ENCODE measurements at places on chromosomes 2 and 18.
A peak's percentile ranks its signal among the peaks of the same experiment; 100 is the strongest.

DNA sequence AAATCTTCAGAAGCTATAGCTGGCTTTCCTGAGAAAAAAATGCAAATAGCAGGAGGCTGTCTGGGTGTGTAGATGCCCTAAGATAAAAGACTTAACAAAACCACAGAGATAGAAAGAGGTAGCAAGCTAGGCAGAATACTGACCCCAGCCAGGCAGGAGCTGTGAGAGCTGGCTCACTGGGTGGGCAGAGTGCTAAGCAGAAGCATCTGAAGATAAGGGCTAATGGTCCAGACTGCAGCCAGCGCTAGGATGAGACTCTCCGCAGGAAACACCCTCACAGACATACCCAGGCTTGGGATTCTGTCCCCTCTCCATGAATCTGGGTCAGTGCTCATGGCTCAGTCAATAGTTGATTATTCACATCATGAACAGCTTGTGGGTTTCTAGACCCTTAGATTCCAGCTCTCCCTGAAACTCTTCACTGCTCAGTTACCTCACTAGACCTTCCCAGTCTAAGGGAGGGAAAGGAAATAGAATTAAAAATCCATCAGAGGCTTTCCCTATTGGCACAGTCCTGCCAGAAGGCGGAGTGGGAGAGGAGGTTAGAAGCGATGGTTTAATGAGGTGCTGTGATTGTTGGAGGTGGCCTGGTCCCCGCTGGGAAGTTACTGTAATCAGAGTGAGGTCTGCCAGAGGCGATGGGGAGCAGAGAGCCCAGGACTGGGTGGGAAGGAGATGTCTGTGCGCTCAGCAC is 21.4 kb upstream of the CCBE1 start:
- no peak for DNase-seq

GRCh38 chr2:70903171-70903570 is 32.5 kb upstream of the ATP6V1B1 start:
- DNase-seq, result no peak

GRCh38 chr2:57022496-57022895 is 838.7 kb downstream of the CCDC85A start:
- DNase-seq, result no peak

- no peak for DNase-seq
These were observed 321.6 kb upstream of the HS6ST1 start for GRCh38 chr2:128640166-128640844.

DNA sequence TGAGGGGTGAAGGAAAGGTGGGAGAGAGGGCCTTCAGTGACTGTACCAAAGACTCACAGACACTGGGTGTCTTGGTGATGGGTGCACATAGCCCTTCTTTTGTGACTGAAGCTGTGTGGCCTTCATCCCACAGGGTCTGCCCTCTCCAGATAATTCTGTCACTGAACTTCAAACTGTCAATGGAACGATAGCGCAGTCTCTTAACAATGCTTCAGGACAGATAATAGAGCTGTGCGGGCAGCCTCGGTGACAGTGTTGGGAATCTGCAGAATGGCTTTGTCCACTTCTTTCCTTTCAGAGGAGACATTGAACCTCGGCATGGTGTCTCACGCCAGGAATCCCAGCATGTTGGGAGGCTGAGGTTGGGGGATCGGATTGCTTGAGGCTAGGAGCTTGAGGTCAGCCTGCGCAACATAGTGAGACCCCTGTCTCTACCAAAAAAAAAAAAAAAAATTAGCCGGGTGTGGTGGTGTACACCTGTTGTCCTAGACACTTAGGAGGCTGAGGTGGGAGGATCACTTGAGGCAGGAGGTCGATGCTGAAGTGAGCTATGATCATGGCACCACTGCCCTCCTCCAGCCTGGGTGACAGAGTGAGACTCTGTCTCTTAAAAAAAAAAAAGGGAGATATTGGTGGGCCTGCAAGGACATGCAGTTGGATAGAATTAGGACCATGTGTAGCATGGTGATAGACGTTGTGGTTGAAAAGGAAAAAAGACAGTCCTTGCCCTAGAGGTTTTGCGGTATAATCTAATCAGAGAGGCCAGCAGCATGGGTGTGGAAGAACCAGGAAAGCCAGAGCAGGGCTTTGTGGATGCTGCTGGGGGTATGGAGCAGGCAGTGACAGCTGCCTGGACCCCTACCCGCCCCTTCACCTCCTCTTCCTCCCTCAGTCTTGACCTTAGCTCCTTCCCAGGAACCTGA is 91.4 kb downstream of the LDLRAD4 start:
- no peak for DNase-seq

DNA sequence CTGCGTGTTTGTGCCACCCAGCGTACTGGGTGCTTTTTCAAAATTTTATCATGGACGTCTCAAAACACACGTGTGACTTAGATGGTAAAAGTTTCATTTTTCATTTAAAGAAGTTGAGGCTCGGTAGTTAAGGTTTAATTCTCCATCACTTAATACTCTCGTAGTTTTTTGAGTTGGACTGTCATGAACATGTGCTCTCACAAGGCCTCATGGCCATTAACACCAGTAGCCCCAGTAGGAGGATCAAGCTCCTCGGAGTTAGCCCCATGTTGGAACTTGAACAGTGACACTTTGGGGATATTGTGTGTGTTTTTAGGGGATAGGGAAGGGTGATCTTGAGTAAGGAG is 15.3 kb downstream of the NMUR1 start:
- DNase-seq, result no peak

DNA sequence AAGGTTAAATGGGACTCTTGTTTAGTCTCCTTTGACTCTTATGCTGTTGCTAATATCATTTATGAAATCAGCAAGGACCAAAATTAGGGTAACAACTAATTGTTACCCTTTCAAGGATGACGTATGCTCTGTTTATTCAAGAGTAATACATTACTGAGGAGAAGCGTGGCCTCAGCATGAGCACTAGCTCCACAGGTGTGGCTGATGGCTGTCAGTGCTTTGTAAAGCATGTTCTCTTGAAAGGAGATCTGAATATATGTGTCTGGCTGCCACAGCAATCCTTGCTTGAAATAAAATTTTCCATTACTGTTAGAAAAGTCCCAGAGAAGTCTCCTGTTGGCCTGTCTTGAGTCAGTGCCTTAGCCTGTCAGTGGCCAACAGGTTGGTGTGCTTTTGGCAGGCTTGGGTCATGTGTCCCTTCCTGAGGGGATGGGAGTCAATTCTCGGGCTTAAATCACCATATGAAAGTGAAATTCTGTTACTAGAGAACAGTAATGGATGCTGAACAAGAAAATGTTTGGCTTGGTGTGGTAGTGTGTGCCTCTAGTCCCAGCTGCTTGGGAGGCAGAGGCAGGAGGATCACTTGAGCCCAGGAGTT is 32.7 kb downstream of the ABI2 start:
- no peak for DNase-seq

DNA sequence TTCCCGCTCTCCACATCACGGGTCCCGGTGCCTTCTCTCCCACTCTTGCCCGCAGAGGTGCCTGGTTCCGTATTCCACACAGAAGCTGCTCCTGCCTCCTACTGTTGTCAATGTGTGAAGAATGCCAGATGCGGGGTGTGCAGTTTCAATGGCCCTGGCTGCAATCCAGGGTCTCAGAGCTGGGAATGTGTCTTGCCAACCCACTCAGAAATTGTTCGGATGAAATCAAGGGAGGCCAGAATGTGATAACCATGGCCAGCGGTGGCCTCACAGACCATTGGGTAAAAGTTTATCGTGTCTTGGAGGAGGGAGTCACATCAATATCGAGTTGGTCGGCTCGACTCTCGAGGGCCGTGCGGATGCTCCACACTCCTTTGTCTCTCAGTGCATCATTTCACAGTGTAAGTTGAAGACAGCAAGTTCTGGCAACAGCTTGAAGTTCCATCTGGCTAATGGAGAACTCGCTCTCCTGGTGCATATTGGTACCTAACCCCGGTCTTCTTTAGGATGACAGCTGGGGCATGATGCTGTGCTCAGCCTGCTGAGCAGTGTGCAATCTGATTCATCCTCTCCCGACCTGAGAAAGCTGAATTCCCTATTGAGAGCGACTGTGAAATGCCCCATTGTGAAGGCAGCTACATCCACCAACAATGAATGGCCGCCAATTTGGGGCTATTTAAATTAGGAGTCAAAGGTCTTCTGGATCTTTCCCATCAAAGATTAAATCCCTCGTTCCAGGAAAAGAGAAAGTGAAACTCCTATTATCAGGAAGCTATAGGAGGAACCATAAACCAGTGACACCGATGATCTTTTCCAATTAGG is 389.0 kb downstream of the SOX11 start:
- DNase-seq, result no peak

GRCh38 chr18:63828656-63829055 is 53.4 kb downstream of the SERPINB7 start:
- no peak for DNase-seq

DNA sequence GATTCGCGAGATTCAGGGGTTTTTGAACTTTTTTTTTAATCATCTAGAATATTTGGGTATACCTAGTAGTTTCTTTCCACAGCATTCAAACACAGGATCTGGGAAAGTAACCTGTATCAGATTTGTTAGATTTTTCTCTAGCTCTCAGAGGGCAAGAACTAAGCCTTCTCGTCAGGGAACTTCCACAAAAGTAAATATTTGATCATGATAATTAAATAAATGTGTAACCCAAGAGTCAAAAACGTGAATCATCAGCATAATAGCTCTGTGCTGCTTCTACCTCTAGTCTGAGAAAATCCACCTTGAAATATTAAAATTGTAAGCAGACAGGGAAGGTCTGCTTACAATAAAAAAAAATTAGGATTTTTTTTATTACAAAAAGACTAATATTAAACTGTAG is 225.7 kb upstream of the SPOPL start:
- DNase-seq, result no peak

- no peak for DNase-seq
These were observed 30.0 kb downstream of the AQP12A start for GRCh38 chr2:240721596-240722180.

DNA sequence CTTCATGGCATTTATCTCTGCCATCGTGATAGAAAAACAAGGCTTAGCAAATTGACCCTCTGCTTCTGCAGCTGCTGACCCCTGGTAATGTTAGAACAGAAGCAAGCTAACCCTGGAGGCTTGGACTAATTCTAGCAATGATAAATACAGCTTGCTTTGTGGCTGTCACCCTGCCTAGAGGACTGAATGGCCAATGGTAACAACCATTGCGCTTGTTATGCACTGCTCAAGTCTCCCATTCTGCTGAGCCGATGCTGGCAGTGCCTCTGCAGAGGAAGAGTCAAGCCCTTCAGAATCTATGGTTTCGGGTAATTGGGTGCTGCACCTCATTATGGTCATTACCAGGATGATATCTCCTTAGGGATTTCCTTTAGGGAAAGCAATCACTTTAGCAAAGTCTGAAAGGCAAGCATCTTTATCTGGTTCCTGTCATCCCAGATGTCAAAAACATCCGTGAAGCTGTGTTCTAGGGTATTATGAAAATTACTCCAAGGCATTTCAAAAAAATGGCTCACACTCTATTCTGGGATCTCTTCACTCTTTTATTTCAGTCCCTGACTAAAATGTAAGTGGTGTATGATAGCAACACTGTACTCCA is 186.8 kb upstream of the DLGAP1 start:
- DNase-seq, result no peak

- no peak for DNase-seq
These were observed 260.3 kb downstream of the TPGS2 start for GRCh38 chr18:36568487-36568886.

- DNase-seq, result no peak
These were observed 175.1 kb upstream of the ID2 start for GRCh38 chr2:8506746-8507145.

GRCh38 chr18:13273800-13274199 is 55.2 kb downstream of the LDLRAD4 start:
- DNase-seq, result no peak

- DNase-seq, result no peak
These were observed 20.0 kb upstream of the SGPP2 start for GRCh38 chr2:222404151-222404905.

- no peak for DNase-seq
These were observed 5.6 kb downstream of the PPP4R1 start for GRCh38 chr18:9608728-9609127.

DNA sequence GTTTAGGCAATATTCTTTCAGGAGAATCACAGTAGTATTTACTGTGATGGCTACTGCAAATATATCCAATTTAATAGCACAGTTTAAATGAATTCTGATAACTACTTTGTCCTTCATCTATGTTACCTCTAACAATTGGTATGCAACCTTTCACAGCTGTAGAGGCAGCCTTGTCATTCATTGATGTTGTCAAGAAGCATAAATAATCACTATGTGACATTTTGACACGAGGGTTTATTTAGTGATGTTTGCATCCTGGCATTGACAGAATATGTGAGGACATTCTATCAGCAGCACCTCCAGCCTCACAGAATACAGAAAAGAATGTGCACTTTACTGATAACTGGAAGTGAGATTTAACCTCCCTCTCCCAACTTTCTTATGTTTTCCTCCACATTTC is 9.3 kb upstream of the KCNJ3 start:
- no peak for DNase-seq

DNA sequence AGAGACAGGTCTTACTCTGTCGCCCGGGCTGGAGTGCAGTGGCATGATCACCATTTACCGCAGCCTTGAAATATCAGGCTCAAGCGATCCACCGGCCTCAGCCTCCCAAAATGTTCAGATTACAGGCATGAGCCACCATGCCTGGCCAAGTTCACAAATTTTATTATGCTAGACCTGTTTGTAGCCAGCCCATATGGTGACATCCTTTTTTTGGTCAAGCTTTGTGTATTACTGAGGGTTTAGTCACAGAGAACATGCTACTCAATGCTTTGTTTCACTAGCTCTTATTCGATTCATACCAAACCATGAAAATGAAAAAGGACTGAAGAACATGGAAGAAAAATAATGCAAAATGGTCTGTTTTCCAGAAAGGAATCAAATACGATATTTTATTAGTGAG is 41.4 kb downstream of the DGKD start:
- no peak for DNase-seq

- DNase-seq, result peak; percentile 86
These were observed at the start of gene SPIRE1 for GRCh38 chr18:12657684-12658425. Gene SPIRE1 (minus strand): TSS chr18:12658107. CDS start chr18:12657866, 241 bp downstream.

DNA sequence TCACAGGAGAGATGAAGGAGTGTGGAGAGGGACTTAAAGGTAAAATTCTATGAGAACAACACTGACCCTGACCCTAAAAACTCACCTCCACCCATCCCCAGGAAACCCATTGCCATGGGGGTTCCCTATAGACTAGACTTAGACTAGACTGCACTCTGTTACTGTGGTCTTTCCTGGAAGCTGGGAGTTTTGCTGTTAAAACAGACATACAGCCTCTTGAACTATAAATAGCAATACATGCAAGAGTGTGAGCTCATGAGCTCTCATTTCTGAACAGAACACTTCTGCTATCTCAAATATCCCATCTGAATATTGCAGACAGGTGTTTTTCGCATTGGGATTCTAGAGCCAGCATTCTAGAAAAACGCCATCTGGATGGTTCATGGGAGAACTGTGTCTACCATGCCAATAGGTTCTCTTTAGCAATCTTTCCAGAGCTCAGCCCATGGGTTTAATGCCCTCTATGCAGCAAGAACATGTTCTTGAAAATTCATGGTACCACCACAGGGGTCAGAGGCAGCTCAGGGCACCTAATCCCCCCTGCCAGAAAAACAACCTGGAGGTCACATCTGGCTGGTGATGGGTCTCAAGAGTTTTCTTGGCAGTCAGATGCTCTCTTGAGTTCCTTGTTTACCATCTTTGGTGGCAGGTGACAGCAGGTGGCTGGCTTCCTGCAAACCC is 51.9 kb downstream of the SLC14A2 start:
- DNase-seq, result peak; percentile 28

- DNase-seq, result no peak
These were observed 385.5 kb upstream of the HNRNPA3 start for GRCh38 chr2:176826984-176827668.
